Right lung (tissue), 10 donors: ENCODE measurements at places on chromosomes 5 and 9. TPM values are rescaled to one million over a fixed set of nuclear protein-coding genes. Genes with fewer than 3 reads are reported as not detected.

The SV2C gene
- polyA plus RNA-seq = 0.60 TPM

- DNase-seq = no peak
These were observed 147.8 kb downstream of the SLC24A2 start for GRCh38 chr9:19641046-19641445.

GRCh38 chr5:33223563-33224284 lies 217.0 kb upstream of the TARS1 start:
- DNase-seq = no peak

DNA sequence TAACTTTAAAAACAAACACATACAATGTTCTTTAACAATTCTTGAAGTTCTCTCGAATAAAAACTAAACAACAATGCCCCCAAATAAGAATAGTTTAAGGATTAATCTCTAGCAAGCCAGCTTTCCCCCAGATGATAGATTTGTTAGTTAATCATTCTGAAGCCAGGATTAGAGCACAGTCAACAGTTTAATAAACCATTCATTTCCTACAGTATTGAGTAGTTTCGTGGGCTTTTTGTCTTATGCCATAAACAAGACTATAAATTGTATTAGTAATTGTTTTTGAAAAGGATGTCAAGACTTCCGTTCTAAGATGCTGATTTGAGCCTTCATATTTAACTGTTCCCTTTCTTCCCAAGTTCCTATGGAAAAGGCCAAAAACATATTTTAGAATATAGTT lies 136.6 kb downstream of the PIK3R1 start:
- DNase-seq = no peak

The FUT7 gene
- polyA plus RNA-seq = not detected
